Stomach (tissue), 19 donors: ENCODE measurements at places on chromosomes 4 and X. TPM values are rescaled to one million over a fixed set of nuclear protein-coding genes. Genes with fewer than 3 reads are reported as not detected.

The FAM47A gene
- total RNA-seq, result not detected

The STPG2 gene
- total RNA-seq, result 0.89 TPM

The SUPT20HL1 gene
- not detected for total RNA-seq

The GJB1 gene
- total RNA-seq, result 6.6 TPM

The TRAPPC11 gene
- 49.3 TPM for total RNA-seq

DNA sequence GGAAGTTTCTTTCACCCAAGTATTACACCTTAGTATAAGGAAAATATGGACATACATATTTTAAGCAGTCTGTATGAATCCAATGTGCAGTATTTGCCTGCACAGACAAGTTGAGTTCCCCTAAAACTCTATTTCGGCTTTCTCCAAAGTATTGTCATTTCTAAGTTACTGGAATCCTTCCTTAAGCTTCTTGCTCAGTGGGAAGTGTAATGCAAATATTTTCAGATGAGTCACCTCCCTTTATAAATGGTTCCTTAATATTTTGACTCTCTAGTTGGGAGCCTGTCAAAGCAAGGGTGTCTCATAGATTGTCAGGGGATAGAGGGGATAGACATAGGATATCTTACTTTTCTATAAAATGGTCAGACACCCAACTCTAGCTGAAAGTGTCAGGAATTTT is 178.6 kb downstream of the NAA11 start:
- H3K36me3 ChIP-seq, result no peaks in the 10 kb centered on the region
- no peak overlapping the region for H3K4me3 ChIP-seq
- DNase-seq, result no peak

GRCh38 chr4:38313999-38314561 is 349.9 kb upstream of the KLF3 start:
- H3K4me1 ChIP-seq, result peaks cover 10% of the 10 kb centered on the region
- no peak for DNase-seq
- H3K4me3 ChIP-seq, result no peak overlapping the region
- H3K36me3 ChIP-seq, result no peaks in the 10 kb centered on the region
- peak overlapping the region; percentile 72 for H3K27ac ChIP-seq

DNA sequence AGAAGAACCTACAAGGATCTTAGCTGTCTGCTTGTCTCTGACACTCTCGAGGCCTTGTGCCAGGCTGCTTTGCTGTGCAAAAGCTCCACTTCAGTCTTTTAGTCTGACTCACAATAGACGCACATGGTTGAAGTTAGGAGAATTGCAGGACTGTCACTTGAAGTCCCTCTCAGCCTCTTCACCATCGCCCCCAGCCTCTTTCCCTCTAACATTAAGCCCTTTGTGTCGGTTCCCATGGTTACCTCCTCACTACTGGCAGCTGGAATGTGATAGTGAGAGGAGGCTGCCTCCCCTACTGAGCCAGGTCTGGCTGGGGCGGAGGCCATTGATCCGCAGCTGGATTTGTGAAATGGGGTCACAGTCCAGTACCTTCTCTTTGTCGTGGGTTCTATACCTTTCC is 201.8 kb downstream of the SOWAHB start:
- H3K4me3 ChIP-seq, result no peak overlapping the region
- peak; percentile 42 for DNase-seq
- H3K27me3 ChIP-seq, result peaks cover 9% of the 10 kb centered on the region
- H3K36me3 ChIP-seq, result no peaks in the 10 kb centered on the region
- H3K4me1 ChIP-seq, result peaks cover 88% of the 10 kb centered on the region

DNA sequence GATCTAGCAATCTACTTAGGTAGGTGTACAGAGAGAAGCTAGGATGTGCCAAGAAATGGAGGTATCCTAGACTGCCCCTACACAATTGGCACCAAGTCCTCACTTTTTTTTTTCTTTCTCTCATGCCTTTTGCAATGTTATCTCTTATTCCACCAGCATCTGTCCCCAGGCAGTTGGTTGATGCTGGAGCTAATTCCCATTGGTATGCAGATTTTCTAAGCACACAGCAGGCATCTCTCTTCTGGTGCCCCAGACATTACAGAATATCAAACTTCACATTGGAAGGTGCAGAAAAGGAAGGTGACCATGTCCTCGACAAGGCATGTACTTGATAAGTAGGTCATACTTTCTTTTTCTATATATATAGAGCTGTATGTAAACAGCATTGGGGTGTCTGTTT is 21.6 kb downstream of the LUZP4 start:
- H3K27ac ChIP-seq, result no peak overlapping the region
- no peaks in the 10 kb centered on the region for H3K27me3 ChIP-seq
- DNase-seq, result no peak
- no peaks in the 10 kb centered on the region for H3K36me3 ChIP-seq
- H3K4me3 ChIP-seq, result no peak overlapping the region

DNA sequence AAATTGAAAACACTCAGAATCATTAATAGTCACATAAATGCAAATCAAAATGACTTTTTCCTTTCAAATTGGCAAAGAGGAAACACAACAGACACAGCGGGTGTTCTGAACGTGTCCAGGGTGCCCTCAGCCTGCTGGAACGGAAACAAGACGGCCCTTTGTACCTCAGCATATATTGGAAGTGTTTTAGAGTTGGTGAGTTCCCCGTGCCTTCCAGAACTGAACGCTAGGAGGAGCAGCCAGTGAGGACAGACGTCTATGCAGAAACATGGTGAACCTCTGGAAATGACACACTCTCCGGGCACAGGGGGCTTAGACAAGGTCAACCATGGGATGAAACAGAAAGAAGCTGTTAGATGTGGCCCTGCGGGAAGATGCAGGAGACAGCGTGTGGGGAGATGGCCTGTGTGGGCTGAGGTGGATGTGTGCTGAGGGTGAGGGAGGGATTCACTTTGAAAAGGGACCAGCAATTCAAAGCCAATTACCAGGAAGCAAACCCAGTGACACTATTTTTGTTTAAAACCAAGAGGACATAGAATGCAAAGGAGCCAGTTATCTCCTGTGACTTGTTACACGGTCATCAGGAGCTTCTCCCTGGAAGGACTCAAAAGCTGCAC is 40.4 kb downstream of the RNF212 start:
- H3K4me1 ChIP-seq, result no peaks in the 10 kb centered on the region
- no peaks in the 10 kb centered on the region for H3K36me3 ChIP-seq
- no peak overlapping the region for H3K4me3 ChIP-seq
- DNase-seq, result peak; percentile 85

DNA sequence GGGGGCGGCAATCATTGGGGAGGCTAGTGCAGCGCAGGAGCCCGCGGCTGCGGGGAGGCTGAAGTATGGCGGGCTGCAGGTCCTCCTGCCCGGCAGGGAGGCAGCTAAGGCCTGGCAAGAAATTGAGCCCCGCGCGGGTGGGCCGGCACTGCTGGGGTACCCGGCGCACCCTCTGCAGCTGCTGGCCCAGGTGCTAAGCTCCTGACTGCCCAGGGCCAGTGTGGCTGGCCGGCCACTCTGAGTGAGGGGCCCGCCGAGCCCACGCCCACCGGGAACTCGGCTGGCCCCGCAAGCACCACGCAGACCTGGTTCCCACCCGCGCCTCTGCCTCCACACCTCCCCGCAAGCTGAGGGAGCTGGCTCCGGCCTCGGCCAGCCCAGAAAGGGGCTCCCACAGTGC is 94.9 kb downstream of the SLC39A8 start:
- no peak overlapping the region for H3K27ac ChIP-seq
- H3K4me3 ChIP-seq, result no peak overlapping the region
- no peaks in the 10 kb centered on the region for H3K27me3 ChIP-seq
- no peaks in the 10 kb centered on the region for H3K4me1 ChIP-seq
- DNase-seq, result no peak
- no peaks in the 10 kb centered on the region for H3K36me3 ChIP-seq

- no peaks in the 10 kb centered on the region for H3K36me3 ChIP-seq
- H3K4me1 ChIP-seq, result no peaks in the 10 kb centered on the region
- no peak overlapping the region for H3K4me3 ChIP-seq
- H3K27ac ChIP-seq, result no peak overlapping the region
Measured at GRCh38 chr4:107006218-107006617, 29.9 kb downstream of the DKK2 start.

GRCh38 chr4:22787753-22788375 is 95.1 kb downstream of the GBA3 start:
- no peak overlapping the region for H3K4me3 ChIP-seq
- no peak overlapping the region for H3K27ac ChIP-seq
- no peaks in the 10 kb centered on the region for H3K36me3 ChIP-seq

DNA sequence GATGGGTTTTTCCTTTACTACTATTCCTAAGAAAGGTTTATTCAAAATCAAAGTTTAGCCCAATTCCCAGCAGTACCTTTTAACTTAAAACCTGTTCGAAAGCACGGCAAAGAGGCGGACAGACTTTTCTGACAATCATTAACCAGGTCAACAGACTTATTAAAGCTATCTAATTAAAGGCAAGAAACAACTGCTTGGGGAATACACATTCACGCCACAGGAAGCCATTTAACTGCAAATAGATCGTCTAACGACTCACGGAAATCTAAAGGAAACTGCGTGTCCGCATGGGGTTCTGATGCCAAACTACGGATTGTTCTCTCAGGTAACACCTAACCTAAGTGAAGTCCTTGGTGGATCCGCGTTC is 663 bp upstream of the USP53 start:
- peak overlapping the region; percentile 87 for H3K4me3 ChIP-seq
- H3K27me3 ChIP-seq, result no peaks in the 10 kb centered on the region
- no peak for DNase-seq

DNA sequence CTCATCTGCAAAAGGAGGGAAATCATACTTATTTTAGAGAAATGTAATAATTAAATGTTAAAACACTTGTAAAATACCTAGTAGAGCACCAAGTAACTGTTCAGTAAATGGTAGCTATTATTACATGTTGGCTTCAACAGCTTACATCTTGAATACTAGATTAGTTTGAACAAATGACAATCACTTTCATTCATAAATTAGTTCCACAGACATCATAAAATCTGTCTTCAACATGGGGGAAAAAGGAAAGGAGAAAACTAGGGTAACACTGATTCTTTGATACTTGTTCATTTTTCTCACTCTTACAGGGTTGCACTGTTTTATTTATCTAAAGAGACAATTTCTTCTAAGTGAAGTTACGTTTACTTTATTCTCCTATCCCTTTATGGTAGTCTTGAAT is 51.7 kb downstream of the CHM start:
- no peak overlapping the region for H3K4me3 ChIP-seq
- no peaks in the 10 kb centered on the region for H3K27me3 ChIP-seq
- H3K27ac ChIP-seq, result no peak overlapping the region
- no peaks in the 10 kb centered on the region for H3K4me1 ChIP-seq
- no peak for DNase-seq

DNA sequence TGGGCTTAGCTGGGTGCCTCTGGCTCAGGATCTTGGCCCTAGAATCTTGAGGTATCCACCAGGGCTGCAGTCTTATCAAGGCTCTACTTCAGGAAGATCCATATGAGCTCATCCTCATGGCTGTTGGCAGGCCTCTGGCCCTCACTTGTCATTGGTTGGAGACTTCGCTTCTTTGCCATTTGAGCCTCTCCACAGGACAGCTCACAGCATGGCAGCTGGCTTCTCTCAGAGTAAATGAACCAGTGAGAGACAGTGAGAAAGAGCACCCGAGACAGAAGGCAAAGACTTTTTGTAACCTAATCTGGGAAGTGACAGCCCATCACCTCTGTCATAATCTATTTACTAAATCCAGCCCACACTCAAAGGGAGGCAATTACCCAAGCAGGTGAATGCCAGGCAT is 236.8 kb downstream of the GPAT3 start:
- H3K27ac ChIP-seq, result no peak overlapping the region
- H3K4me3 ChIP-seq, result no peak overlapping the region
- H3K4me1 ChIP-seq, result no peaks in the 10 kb centered on the region
- no peaks in the 10 kb centered on the region for H3K27me3 ChIP-seq

DNA sequence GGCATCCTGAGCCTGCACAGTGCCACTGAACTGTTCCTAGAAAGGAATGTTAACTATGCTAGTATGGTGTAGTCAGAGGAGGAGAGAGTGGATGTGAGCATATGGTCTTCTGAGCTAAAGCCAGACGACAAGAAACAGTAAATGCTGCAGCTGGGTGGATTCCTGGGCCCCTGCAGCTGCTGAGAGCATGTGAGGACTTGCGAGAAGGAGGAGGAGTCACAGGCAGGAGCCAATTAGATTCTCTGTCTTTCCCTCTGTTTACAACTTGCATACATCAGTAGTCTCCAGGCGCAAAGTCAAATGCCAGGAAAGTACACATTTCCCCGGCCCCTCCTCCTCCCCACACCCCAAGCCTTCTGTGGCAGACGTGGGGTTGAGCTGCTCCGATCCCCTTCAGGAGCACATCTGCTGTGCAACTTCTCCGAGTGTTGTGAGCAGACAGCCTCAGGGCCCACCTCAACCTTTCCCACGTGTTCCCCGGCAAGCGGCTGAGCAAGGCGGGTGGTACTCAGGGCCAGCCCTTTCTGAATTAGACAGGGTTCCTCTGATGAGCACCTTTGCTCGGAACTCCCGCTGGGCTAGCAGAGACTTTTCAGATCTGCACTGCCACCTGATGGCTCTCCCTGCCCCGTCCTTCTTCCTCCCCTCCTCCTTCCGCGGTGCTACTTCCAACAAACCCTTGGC is 108.7 kb upstream of the ATP6AP2 start:
- no peak overlapping the region for H3K27ac ChIP-seq
- peaks cover 20% of the 10 kb centered on the region for H3K27me3 ChIP-seq
- peak overlapping the region; percentile 7 for H3K4me3 ChIP-seq
- no peaks in the 10 kb centered on the region for H3K36me3 ChIP-seq
- DNase-seq, result peak; percentile 90

DNA sequence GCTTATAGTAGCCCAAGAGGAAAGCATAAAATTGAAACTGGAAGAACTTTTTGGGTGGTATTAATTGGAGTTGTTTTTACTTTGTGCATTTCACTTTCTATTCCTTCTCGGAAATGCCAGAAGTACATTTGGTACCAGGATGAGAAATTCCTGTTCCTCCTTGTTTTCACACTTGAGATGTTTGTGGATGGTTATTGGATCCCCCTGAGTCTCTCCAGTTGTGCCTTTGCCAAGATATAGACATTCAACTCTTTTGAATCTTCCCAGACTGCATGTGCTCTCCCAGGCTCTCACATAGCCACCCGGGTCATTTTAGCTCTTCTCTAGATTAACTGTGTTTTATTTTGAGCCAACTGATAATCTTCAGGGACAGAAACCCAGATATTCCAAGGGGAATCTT is 120.5 kb downstream of the AFF1 start:
- peaks cover 12% of the 10 kb centered on the region for H3K36me3 ChIP-seq
- H3K4me1 ChIP-seq, result peaks cover 56% of the 10 kb centered on the region
- H3K4me3 ChIP-seq, result no peak overlapping the region
- no peaks in the 10 kb centered on the region for H3K27me3 ChIP-seq

GRCh38 chr4:28001698-28002097 is 1141.1 kb downstream of the STIM2 start:
- no peaks in the 10 kb centered on the region for H3K36me3 ChIP-seq
- H3K4me1 ChIP-seq, result no peaks in the 10 kb centered on the region
- no peak for DNase-seq
- H3K27me3 ChIP-seq, result no peaks in the 10 kb centered on the region
